ENCODE measurements at places on chromosomes 5 and 9. TPM values are rescaled to one million over a fixed set of nuclear protein-coding genes. Genes with fewer than 3 reads are reported as not detected.
A peak's percentile ranks its signal among the peaks of the same experiment; 100 is the strongest.

The GABRA6 gene
- polyA plus RNA-seq = not detected

The ADAMTSL1 gene
- polyA plus RNA-seq = 15.0 TPM

The ZNF462 gene
- polyA plus RNA-seq = 6.3 TPM

DNA sequence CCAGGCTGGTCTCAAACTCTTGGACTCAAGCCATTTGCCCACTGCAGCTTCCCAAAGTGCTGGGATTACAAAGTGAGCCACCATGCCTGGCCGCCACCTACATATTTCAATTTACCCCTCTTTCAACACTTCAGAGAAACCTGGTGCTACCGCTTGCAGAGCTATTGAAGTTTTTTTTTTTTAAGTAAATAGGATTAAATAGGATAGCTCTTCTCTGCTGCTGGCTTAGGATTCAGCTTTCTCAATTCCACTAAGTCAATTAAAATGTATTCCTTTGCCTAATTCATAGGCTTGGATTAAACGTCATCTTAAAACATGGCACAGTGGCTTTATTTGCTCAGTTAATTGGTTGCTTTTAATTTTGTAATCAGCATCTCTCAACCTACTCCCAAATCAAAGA, 41.0 kb downstream of the KIAA1191 start:
- no peak for DNase-seq

- DNase-seq = no peak
Observed at GRCh38 chr5:86814315-86814714, 196.6 kb downstream of the COX7C start.

DNA sequence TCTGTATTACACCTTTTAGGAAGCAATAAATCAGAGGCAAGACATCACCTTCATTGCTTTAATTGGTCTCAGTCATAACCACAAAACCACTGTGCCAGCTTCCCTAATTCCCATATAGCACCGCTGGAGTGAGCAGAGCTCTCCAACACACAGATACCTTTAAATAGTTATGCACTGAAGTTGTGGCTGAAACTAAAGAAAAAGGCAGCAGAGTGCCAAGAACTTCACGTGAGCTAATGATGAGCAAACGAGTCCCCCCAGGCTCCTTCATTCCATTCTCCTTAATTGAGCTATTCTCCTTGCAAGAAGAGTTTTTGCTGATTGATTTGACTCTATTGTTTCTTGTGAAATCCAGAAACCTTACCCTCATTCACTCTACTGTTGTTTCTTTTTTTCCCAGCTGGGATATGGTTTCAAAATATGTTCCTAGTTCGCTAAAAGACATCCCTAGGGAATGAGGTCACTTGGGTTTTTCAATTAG, 501.5 kb downstream of the SPATA31D1 start:
- DNase-seq = no peak

DNA sequence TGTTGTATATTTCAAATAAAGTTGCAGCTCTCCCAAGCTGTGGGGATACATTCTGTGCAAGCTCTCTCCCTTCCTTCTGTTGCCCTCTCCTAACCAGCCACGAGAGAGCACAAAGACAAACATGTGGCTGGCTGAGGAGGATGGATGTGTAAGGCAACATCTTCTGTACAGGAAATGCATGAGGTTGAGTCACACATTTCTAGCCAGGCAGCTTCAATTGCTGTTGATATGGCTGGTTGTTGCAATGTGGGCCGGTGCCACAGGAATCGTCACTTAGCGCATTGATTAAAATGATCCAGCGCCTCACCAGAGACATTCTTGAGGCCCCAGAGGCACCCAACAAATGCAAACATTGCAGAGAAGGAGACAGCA, 207.1 kb downstream of the ICE1 start:
- DNase-seq = no peak

DNA sequence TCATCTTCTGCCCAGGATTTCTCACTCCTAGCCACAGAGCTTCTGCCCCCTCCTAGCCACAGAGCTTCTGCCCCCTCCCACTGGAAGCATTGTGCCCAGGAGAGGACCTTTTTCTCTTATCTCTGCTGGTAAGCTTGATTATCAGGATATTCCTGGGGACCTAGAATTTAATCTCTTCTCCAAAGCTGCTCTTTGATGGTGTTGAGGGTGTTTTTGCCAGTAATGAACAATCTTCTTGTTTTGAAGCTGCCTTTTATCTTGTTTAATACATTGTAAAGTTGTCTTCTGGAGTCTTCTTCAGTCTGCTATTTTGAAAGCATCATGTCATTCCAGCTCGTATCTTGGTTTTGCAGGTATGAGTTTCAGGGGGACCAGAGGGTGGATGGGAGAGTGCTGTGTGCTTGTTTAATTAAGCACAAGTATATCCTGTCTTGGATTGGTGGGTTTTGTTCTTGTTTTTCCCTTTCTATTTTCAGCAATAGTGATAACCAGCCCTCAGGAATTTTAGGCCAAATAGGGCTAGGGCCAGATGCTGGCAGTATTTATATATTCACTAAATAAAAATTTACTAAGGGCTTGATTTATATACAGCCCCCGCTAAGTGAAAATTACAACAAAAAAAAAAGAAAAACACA, 214.0 kb upstream of the DMRT1 start:
- DNase-seq = peak; percentile 26

DNA sequence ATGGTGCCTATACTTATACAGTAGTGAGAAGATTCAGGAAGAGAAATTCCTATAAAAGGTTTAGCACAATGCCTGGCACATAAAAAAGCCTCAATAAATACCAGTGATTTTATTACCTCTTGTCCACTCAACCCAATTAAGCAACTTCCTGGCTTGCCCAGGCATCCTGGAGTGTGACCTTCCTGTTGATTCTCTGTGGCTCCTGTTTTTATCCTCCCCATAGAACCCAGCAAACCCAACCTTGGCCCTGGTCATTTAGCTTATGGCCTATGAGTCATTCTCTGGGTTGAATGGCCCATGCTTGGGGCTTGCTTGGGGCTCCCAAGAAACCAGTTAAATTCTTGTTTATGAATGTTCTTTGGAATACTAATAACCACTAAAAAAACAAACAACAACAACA, 21.4 kb upstream of the SPARC start:
- peak; percentile 39 for DNase-seq

- DNase-seq = peak; percentile 83
Observed at GRCh38 chr9:114592356-114592755, 4.8 kb downstream of the ATP6V1G1 start.

GRCh38 chr9:13575558-13575957, 296.1 kb upstream of the MPDZ start:
- DNase-seq = peak; percentile 95
